T-helper 2 cell treated with Interferon-gamma antibody and Interleukin-4, amounts not matched to agents 5 μg/mL and 100 μg/mL, for 36 hours (primary cell): ENCODE measurements at places on chromosomes 4 and X.

- DNase-seq: no peak
Observed at GRCh38 chrX:118718737-118719136, 8.7 kb upstream of the IL13RA1 start.

- no peak for DNase-seq
Observed at GRCh38 chr4:132572210-132572609, 576.9 kb upstream of the PCDH10 start.

DNA sequence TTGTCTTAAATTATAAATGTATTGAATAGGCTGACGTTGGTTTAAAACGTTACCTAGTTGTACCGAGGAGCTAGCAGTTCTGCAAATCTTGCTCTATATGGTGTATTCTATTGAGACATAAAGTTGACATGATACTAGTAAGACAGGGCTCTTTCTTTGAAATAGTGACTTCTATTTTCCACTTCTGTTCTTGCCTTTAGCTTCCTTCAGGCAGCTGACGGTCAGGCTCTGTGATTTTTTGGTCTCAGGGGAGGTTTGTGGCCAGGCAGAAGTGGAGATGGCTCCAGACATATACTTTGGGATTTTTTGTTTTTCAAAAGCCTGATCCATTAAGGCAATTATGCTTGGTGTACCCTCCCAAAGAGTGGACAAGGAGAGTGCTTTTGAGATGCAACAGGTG lies 95.2 kb downstream of the SLC34A2 start:
- no peak for DNase-seq

- no peak for DNase-seq
Observed at GRCh38 chr4:134470544-134470943, 269.0 kb upstream of the PABPC4L start.

- DNase-seq: no peak
Observed at GRCh38 chr4:184388106-184388505, 86.2 kb downstream of the IRF2 start.

GRCh38 chrX:119479845-119480244 lies 11.6 kb downstream of the SLC25A5 start:
- DNase-seq: no peak

GRCh38 chrX:102627640-102628039 lies 23.6 kb upstream of the GPRASP1 start:
- DNase-seq: no peak

GRCh38 chr4:24564488-24564887 lies 19.9 kb downstream of the DHX15 start:
- no peak for DNase-seq

- no peak for DNase-seq
Observed at GRCh38 chrX:134024686-134025377, 39.4 kb upstream of the GPC3 start.
